ENCODE measurements at places on chromosomes 13 and 19. TPM values are rescaled to one million over a fixed set of nuclear protein-coding genes. Genes with fewer than 3 reads are reported as not detected.

The ZNF540 gene
- total RNA-seq: 1.1 TPM

The PSG4 gene
- 0.20 TPM for total RNA-seq

The RNF225 gene
- not detected for total RNA-seq

The ZNF700 gene
- 3.8 TPM for total RNA-seq

The CDC42EP5 gene
- 75.9 TPM for total RNA-seq

The SIGLEC11 gene
- total RNA-seq: not detected

The SOX1 gene
- not detected for total RNA-seq

The ZNF726 gene
- total RNA-seq: not detected

The TNFSF9 gene
- 0.20 TPM for total RNA-seq

The C1QTNF9B gene
- not detected for total RNA-seq

The SARS2 gene
- total RNA-seq: 16.3 TPM

The C19orf81 gene
- not detected for total RNA-seq

The AP2S1 gene
- 166 TPM for total RNA-seq
